Fibroblast of skin of right biceps (primary cell): ENCODE measurements at places on chromosomes 3 and 15.

DNA sequence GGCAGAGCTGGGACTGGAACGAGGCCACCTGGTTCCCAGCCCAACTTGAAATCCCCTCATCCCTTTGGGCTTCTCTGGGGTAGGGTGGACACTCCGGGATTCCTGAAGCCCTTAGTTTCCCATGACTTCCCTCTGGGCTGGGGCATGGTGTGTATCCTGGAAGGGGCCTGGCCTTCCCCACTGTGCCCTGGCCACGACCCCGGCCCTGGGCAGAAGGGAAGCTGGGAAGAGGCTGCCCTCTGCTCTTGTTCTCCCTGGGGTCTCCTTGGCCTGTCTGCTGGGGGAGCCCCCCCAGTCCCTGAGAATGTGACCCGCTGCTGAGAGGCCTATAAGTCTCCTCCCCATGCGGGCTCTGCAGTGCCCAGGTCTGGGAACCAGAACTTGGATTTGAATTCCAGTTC, 104.9 kb downstream of the LINGO1 start:
- no peak for DNase-seq

- no peak for DNase-seq
Observed at GRCh38 chr3:143192193-143192592, 72.6 kb downstream of the CHST2 start.

DNA sequence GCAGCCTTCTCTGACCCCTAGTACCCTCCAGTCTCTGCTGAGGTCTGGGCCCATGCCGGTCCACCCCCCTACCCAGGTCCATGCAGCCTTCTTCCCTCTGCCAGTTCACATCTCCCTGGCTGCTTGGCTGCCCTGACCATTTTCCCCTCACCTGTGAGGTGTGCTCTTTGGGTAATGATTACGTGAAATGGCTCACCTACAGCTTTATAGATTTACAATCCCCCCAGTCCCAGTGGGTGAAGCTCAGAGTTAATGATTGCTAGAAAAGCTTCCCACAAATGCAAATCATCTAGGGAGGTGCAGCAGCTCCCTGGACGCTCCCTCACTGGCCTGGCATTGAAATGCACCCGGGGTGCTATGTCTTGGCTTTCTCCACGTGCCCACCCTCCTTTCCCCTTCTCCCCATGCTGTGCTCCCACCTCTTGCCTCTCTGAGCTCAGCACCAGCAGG, 18.7 kb downstream of the PAQR5 start:
- no peak for DNase-seq

DNA sequence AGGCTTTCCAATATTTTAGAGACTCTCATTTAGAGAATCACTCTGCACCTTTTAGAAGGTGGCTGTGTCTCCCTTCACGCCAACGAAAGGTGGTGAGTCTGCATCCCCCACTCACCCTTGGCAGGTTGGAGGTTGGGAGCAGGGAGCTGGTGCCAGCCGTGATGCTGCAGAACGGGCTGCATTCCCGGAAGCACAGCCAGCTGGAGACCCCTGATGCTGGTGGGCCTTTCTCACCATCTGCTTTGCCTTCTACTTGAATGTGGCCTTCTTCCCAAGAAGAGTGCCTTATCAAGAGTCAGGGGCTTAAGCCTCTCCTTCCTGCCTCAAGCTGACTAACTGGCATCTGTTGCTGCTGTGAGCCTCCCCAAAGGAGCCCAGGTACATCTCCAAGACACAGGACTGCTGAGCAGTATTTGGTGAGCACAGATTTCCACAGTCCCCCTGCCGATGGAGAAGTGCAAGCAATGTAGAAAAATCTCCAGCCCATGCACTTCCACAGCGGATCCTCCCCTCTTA, 17.7 kb upstream of the HEG1 start:
- no peak for DNase-seq

DNA sequence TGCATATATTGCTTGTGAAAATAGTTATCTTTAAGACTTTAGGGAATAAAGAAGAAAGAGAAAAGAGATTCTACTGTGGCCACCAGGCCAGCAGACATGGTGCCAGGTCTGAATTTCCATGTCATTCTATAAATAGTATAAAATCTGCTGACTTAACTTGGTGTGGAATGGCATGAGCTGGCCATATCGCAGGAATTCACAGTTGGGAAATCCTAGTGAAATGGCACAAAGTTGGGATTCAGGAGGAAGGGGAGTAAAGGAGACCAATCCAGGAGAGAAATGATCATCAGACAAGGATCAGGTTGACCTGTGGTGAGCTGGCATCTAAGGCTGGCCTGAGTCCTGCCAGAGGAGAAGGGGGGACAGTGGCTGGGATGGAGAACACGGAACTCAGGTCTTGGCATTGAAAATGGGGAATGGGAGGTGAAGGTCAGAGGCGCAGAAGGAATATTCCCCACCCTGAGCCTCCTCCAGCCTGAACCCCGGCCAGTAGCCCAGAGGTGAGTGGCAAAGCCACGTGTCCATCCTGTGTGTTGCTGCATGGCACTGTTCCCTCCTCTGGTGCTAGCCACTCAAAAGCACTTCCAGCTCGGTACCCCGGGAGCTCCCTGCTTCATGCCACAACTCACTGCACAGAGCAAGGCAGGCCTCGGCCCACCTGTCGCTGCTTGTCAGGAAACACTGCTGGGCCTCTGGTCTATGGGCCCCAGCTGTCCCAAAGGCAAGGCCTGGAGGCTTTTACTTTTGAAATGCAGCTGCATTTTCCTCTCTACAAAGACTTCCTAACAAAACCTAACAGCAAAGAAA, 51.4 kb downstream of the SSUH2 start:
- DNase-seq, result no peak

DNA sequence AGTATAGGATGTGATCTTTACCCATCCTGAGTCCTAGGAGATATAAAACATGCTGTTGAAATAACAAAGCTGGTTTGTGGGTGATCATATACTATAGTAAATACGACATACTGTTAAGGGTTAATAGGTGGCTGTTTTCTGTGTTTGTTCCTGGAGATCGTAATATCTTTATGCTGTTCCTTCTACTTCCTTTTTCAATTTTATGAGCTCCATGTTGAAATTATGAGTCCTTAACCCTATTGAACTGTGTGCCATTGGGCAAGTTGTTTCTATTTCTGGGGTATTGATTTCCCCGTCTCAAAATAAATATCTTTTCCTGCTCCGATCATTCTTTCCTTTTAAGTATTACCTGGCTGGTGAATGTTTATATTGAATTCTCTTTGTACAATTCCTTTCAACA, 115.1 kb downstream of the LPP start:
- DNase-seq, result no peak

GRCh38 chr15:73794443-73795133, 41.4 kb upstream of the INSYN1 start:
- peak; percentile 33 for DNase-seq

DNA sequence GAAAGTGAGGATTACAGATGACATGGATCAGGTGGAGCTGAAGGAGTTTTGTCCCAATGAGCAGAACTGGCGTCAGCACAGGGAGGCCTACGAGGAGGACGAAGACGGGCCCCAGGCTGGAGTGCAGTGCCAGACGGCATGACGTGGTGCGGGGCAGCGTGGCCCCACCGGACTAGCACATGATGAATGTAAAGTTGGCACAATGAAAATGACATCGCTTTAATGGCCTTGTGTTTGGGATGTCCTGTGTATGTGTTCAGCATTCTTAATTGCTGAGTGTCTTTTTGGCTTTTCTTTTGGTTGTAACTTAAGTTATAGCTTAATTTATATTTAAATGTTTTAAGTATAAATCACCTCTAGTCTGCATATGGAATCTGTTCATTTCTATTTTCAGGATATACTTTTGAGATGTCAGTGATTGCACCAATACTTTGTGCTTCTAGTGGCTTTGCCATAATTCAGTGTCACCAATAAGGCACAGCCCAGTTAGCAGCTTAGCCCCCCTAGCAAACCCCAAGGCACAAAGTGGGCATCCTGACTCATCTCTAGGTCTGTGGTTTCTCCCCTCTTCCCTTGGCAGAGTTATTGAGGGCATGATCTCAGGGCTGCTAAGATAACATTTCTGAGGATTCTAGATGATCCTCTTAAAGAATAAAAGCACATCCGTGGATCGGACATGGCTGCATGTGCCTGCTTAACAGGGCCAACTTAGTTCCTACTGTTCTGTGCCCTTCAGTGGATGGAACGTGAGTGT, 16.1 kb downstream of the DNAJA4 start:
- DNase-seq, result peak; percentile 51

- DNase-seq, result peak; percentile 11
Observed at GRCh38 chr3:77040216-77040615, 317 bp downstream of the ROBO2 start.

- peak; percentile 16 for DNase-seq
Observed at GRCh38 chr3:63240381-63240902, 37.7 kb upstream of the SYNPR start.

GRCh38 chr15:65512189-65512588, 5.3 kb downstream of the DPP8 start:
- DNase-seq, result no peak

GRCh38 chr3:161175506-161175905, 45.6 kb upstream of the NMD3 start:
- no peak for DNase-seq

DNA sequence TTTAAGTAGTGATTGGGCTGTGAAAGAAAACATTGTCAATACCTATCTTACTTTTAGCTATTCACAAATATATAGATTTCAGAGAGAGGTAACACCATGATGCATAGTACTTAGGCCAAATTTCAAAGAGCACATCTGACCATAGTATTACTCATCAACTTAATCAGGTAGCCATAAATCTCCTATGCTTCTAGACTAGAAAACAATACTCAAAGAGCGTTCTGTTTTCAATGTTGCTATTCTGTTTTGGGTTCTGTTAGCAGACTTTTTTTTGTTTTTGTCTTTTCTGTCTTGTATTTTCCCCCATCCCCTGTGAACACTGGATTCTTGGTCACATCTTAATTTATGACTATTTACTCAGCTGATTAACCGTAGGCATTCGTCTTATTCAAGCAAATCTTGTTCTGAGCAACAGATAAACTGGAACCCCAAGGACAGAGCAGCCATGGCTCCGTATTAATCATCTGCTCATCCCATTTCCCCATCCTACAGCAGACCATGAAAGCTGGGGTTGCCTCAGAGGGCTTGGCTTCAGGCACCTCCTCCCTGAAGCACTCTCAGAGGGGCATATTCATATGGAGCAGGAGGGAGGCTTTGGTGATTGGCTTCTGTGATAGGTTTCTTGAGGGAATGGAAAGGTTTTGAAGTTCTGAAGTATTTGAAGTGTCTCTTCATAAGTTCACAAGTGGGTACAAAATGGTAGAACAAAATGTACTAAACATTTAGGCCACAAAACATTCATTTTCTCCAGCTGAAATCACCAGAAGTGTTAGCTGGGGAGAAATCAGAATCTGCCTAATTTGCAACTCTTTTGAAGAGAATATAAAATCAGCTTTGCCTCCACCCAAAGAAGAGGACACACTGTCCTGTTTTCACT, 105.3 kb downstream of the TNIK start:
- no peak for DNase-seq

DNA sequence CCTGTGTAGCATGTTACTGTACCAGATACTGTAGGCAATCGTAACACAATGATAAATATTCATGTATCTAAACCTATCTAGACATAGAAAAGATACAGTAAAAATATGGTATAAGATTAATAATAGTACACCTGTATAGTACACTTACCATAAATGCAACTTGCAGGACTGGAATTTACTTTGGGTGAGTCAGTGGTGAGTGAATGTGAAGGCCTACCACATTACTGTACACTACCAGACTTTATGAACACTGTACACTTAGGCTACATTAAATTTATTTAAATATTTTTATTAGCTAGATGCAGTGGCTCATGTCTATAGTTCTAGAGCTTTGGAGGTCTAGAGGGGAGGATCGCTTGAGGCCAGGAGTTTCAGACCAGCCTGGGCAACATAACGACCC, 186.6 kb upstream of the ROPN1 start:
- peak; percentile 15 for DNase-seq

DNA sequence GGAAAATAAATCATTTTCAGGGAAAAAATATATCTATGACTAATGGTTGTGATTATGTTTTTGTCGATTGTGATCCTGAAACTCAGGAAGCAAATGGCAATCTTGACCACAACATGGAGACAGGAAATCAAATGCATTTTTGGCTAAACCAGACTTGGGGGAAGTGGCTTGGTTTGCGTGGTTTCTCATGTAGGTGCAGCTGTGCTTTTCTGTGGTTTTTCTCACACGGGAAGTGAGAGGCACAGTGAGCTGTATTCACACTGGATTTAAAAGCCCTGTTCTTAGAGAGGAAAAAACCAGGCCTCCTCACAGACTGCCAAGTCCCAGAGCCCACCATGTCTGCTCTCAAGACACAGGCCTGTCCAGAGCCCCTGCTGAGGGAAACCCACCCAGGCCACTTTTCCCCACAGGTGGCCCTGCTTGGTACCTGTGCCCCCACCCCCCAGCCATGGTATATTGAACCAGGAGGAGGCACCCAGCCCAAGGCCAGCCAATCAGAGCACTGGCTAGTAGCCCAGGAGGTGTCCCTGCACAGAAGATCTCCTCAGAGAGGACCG, 46.1 kb downstream of the BTD start:
- DNase-seq, result peak; percentile 98

- DNase-seq, result peak; percentile 77
Observed at GRCh38 chr3:30256474-30256873, 349.9 kb upstream of the TGFBR2 start.

GRCh38 chr3:52831500-52832301, 1.2 kb upstream of the ITIH4 start:
- peak; percentile 79 for DNase-seq

DNA sequence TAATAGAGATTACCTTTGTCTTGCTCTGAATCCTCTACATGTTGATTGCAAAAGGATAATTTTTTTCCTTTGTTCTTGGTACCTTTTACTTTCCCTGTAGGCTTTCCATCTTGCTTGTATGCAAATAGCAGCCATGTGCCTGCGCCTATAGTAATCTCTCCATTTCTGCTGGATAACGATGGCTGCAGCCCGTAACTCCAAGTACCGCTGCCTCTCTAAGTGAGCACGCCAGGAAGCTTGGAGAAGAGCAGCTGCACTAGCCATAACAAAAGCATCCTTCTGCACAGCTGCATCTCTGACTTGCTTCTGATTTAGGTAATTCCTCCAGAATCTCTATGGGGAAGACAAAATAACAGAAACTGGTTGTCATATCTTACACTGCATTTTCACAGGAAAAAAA, 89.3 kb downstream of the NR2E3 start:
- DNase-seq, result no peak

DNA sequence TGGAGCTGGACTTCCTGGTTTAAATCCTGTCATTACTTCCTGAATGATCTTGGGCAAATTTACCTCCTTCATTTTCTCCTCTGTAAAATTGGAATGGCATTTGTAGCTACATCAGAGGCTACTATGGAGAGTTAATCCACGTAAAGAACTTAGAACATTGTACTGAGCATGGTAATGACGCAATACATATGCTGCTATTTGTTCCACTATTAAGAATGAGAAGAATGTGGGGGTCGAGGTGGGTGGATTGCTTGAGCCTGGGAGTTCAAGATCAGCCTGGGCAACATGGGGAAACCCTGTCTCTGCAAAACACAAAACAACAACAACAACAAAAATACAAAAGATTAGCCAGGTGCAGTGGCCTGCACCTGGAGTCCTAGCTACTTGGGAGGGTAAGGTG, 250.6 kb downstream of the RYR3 start:
- DNase-seq, result no peak

GRCh38 chr15:65533057-65533756, 2.9 kb downstream of the HACD3 start:
- DNase-seq, result no peak

GRCh38 chr3:168219530-168219929, 123.8 kb upstream of the GOLIM4 start:
- DNase-seq, result no peak
